ENCODE measurements at places on chromosomes 2 and 18.

GRCh38 chr18:25306671-25307070, 45.3 kb downstream of the ZNF521 start:
- DNase-seq: no peak

GRCh38 chr18:49563130-49563540, 1.3 kb downstream of the LIPG start:
- no peak for DNase-seq

DNA sequence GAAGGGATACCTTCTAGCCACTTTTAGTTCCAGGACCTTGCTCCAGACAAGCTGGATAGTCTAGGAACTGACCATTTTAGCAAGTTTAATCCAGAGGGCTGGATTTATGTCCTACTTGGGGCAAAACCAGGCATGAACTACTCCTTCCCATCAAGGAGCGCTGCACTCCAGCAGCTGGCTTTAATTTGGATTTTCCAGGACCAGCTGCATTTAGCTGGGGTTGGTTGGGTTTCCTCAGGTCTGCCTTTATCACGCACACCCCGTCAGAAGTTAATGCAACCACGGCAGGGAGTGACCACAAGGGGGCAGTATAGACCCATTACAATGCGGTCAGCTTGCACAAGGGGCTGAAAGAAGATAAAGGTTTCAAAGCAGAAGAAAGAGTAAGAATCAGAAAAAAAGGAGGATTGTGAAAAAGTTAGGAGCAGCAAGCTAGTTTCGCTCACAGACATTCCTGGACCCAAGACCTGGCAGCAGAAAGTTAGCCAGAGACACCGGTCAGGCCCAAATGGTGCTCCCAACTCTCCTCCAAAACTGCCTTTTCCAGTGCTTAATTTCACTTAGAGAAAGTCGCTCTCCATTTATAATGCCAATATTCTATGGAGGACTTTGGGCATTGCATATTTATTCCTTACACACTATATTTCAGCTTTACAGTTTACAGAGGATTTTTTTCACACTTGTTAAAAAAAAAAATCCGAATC, 40.1 kb downstream of the SLC4A1AP start:
- DNase-seq: peak; percentile 87

- no peak for DNase-seq
Measured at GRCh38 chr2:155320236-155320635, 621.7 kb downstream of the KCNJ3 start.

- no peak for DNase-seq
Measured at GRCh38 chr2:8633186-8633734, 48.6 kb upstream of the ID2 start.

GRCh38 chr2:19837235-19837766, 64.5 kb downstream of the TTC32 start:
- no peak for DNase-seq

Data from activated T-cell treated with anti-CD3 and anti-CD28 coated beads, Interleukin-2, amount 50 U/mL, for 4 hours (primary cell).